Endothelial cell (in vitro differentiated cells): ENCODE measurements at places on chromosomes 16 and 17. TPM values are rescaled to one million over a fixed set of nuclear protein-coding genes. Genes with fewer than 3 reads are reported as not detected.

DNA sequence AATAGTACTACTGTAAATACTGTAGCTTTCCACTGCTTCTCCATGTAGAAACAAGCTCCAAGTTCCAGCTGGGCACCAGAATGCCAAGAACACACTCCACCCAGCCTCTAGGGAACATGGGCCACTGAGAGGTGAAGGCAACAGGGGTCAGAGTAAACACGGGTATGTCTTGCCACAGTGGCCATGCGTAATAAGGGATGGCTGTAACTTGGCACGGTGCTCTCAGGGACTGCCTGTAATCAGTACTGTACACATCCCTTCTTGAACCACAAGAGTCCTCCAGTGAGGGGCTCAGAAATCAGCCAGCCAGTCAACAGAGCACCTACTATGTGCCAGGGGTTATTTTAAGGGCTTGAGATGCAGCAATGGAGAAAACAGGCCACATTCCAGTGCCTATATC, 10.8 kb downstream of the LRRC59 start:
- no peak overlapping the region for H3K27ac ChIP-seq
- H3K36me3 ChIP-seq: peaks cover 66% of the 10 kb centered on the region
- DNase-seq: no peak
- H3K4me3 ChIP-seq: no peak overlapping the region

The SOST gene
- 29.6 TPM for total RNA-seq

The SHISA9 gene
- total RNA-seq: 0.49 TPM

DNA sequence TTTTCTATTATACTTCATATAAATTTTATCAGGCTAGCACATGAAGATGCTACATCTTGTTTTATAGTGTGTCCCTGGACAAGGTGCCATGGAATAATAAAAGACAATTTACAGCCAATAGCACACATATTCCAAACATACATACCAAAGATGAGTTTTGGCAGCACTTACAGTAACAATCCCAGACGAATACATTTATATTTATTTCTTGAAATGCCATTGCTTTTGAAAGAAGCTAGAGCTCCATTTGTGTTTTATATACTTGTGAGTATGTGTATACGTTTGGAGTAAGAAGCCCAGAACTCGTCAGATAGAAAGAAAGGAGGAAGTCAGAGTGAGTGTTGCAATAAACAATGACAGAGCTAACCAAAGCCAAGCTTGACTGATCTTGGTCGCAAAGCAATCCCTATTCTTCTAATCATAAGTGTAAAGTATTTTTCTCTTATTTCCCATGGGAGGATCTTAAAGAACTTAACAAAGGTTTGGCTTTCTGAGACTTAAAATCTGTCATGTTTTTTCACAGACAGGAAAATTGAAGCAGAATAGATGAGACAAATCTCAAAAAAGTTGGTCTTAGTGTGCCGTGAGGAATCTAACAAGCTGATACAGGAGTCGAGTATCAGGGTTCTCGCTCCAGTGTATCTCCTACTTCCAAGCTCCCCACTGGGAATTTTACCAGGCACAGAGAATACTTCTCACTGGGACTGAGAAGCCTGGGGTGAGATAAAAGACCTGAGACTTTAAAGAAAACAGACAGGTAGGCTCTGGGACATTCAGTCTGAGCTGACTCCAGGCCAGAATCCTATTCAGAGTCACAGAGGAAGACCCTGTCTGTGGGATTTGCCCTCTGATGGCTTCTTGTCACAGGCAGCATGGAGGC, 175.4 kb downstream of the AATF start:
- DNase-seq: no peak
- H3K36me3 ChIP-seq: peaks cover 24% of the 10 kb centered on the region
- H3K4me1 ChIP-seq: peaks cover 9% of the 10 kb centered on the region
- peaks cover 2% of the 10 kb centered on the region for H3K27me3 ChIP-seq

The ARL5C gene
- not detected for total RNA-seq

GRCh38 chr17:20116683-20117309, 107.6 kb downstream of the SPECC1 start:
- H3K4me1 ChIP-seq: no peaks in the 10 kb centered on the region
- no peak overlapping the region for H3K27ac ChIP-seq
- H3K27me3 ChIP-seq: no peaks in the 10 kb centered on the region
- no peak overlapping the region for H3K4me3 ChIP-seq
- H3K36me3 ChIP-seq: no peaks in the 10 kb centered on the region
- DNase-seq: peak; percentile 64

GRCh38 chr16:51820176-51820575, 669.1 kb upstream of the SALL1 start:
- H3K27me3 ChIP-seq: no peaks in the 10 kb centered on the region
- no peak for DNase-seq
- no peak overlapping the region for H3K27ac ChIP-seq
- no peaks in the 10 kb centered on the region for H3K36me3 ChIP-seq
- H3K4me1 ChIP-seq: no peaks in the 10 kb centered on the region

The TPSG1 gene
- total RNA-seq: not detected

The TERB1 gene
- 0.10 TPM for total RNA-seq

The CD7 gene
- total RNA-seq: not detected

GRCh38 chr17:3531266-3532101, 26.1 kb downstream of the TRPV3 start:
- H3K4me3 ChIP-seq: no peak overlapping the region
- no peaks in the 10 kb centered on the region for H3K4me1 ChIP-seq
- H3K27ac ChIP-seq: no peak overlapping the region
- DNase-seq: no peak
- peaks cover 7% of the 10 kb centered on the region for H3K27me3 ChIP-seq
- peaks cover 7% of the 10 kb centered on the region for H3K36me3 ChIP-seq

DNA sequence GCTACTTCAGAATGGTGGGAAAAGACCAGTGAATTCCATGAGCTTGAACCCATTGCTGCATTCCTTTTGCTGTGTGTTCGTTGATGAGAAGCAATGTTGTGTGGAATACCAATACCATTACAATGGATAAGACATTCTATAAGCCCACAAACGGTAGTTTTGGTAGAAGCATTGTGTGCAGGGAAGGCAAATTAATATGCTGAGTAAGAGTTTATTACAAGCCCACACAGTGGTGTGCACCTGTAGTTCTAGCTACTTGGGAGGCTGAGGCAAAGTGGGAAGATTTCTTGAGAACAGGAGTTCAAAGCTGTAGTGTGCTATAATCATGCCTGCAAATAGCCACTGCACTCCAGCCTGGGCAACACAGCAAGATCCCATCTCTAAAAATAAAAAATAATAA, 19.9 kb upstream of the TENT4B start:
- H3K27ac ChIP-seq: no peak overlapping the region
- H3K27me3 ChIP-seq: no peaks in the 10 kb centered on the region
- H3K4me3 ChIP-seq: no peak overlapping the region
- no peaks in the 10 kb centered on the region for H3K36me3 ChIP-seq
- no peak for DNase-seq
- H3K4me1 ChIP-seq: no peaks in the 10 kb centered on the region

The SLC5A10 gene
- 0.08 TPM for total RNA-seq

- H3K4me3 ChIP-seq: no peak overlapping the region
- no peaks in the 10 kb centered on the region for H3K36me3 ChIP-seq
- no peak for DNase-seq
- H3K27me3 ChIP-seq: no peaks in the 10 kb centered on the region
- H3K27ac ChIP-seq: no peak overlapping the region
Observed at GRCh38 chr17:72402727-72403210, 281.9 kb downstream of the SOX9 start.

- H3K36me3 ChIP-seq: peaks cover 4% of the 10 kb centered on the region
- peaks cover 5% of the 10 kb centered on the region for H3K27me3 ChIP-seq
- H3K4me1 ChIP-seq: no peaks in the 10 kb centered on the region
- no peak overlapping the region for H3K4me3 ChIP-seq
Observed at GRCh38 chr17:44924107-44924544, 8.8 kb upstream of the GFAP start.

- H3K36me3 ChIP-seq: no peaks in the 10 kb centered on the region
- H3K4me1 ChIP-seq: peaks cover 3% of the 10 kb centered on the region
- no peak overlapping the region for H3K4me3 ChIP-seq
- no peak for DNase-seq
- H3K27ac ChIP-seq: no peak overlapping the region
- peaks cover 11% of the 10 kb centered on the region for H3K27me3 ChIP-seq
Observed at GRCh38 chr17:41664172-41664457, 24.6 kb upstream of the EIF1 start.

GRCh38 chr17:34826332-34826731, 134.9 kb downstream of the CCT6B start:
- no peaks in the 10 kb centered on the region for H3K27me3 ChIP-seq
- no peak overlapping the region for H3K4me3 ChIP-seq
- H3K27ac ChIP-seq: no peak overlapping the region
- H3K36me3 ChIP-seq: no peaks in the 10 kb centered on the region
- H3K4me1 ChIP-seq: peaks cover 6% of the 10 kb centered on the region

The CCDC200 gene
- total RNA-seq: not detected

DNA sequence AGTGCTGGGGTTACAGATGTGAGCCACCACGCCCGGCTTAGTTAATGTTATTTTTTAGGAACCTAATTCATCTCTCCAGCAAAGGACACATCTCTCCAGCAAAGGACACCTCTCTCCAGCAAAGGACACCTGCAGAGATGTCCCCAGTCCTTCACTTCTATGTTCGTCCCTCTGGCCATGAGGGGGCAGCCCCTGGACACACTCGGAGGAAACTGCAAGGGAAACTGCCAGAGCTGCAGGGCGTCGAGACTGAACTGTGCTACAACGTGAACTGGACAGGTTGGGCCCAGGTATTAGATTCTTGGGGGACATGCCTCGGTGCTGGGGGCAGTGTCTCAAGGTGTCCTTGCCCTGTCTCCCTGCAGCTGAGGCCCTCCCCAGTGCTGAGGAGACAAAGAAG, 4.7 kb downstream of the PFAS start:
- peaks cover 4% of the 10 kb centered on the region for H3K36me3 ChIP-seq
- H3K27me3 ChIP-seq: peaks cover 11% of the 10 kb centered on the region

The IL21R gene
- not detected for total RNA-seq

DNA sequence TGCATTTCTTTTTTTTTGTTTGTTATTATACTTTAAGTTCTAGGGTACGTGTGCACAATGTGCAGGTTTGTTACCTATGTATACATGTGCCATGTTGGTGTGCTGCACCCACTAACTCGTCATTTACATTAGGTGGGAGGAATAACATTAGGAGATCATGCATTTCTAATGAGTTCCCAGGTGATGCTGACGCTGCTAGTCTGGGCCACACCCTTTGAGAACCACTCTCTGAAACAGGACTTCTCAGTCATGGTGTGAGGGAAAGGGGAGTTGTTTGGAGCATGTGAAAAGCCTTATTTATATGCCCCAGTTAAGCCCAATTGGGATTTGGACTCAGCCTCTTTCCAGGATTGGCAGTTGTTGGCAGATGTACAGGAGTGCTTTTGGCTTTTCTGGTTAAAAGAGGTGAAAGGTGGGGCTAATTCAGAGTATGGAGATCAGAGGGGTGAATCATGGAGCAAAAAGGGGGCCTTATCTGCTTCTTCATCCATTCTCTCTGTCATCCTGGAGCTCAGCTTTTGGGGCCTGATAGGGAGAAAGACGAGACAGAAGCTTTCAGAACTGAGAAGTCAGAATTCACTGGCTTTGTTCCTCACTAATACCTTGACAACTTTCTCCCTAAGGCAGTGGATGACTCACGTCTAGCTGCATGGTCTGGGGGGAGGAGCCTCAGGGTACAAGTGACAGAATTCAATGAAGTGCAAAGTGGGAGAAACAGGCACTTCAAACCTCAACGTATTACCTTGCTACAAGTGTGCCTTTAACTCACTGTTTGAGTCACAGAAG, 180.0 kb upstream of the CACNG3 start:
- peaks cover 1% of the 10 kb centered on the region for H3K27me3 ChIP-seq
- H3K4me3 ChIP-seq: no peak overlapping the region
- DNase-seq: no peak

DNA sequence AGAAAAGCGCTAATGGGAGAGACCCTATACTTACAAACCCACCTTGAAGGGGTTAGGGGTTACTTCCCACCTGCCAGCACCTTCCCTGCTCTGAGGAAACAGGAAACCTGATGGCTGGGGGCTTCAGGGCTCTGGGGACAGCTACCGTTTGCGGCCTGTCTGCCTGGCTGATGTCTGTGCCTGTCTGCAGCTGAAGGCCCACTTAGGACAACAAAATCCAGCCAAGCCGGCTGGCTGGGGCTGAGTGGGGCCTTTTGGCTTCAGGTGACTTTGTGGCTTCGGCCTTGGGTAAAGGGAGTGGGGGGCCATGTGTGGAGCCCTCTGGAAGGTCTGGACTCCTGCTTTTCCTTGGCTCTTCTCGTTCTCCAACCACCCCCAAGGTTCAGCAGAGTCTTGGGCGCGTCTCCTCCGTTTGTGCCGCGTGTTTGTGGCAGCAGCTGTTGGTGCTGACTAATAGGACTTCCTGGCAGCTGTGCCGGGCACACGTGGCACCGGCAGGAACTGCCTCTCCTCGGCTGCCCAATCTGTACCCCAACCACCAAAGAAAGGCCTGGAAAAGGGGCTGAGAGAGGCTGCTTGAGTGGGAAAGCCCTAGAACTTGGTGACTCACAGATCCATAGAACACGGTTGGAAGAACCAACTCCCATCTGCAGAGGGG, 186.7 kb downstream of the MSI2 start:
- peaks cover 4% of the 10 kb centered on the region for H3K27me3 ChIP-seq
- H3K4me1 ChIP-seq: peaks cover 30% of the 10 kb centered on the region
- no peak for DNase-seq
- no peak overlapping the region for H3K27ac ChIP-seq

The GAS2L2 gene
- 0.10 TPM for total RNA-seq

- no peak overlapping the region for H3K4me3 ChIP-seq
- H3K4me1 ChIP-seq: peaks cover 4% of the 10 kb centered on the region
- H3K27me3 ChIP-seq: no peaks in the 10 kb centered on the region
- no peak overlapping the region for H3K27ac ChIP-seq
Observed at GRCh38 chr17:71869841-71870545, 250.8 kb upstream of the SOX9 start.

The SYCE1L gene
- 2.5 TPM for total RNA-seq

- H3K4me3 ChIP-seq: no peak overlapping the region
- DNase-seq: no peak
- no peak overlapping the region for H3K27ac ChIP-seq
- no peaks in the 10 kb centered on the region for H3K4me1 ChIP-seq
Observed at GRCh38 chr16:64617836-64618476, 503.9 kb downstream of the CDH11 start.

DNA sequence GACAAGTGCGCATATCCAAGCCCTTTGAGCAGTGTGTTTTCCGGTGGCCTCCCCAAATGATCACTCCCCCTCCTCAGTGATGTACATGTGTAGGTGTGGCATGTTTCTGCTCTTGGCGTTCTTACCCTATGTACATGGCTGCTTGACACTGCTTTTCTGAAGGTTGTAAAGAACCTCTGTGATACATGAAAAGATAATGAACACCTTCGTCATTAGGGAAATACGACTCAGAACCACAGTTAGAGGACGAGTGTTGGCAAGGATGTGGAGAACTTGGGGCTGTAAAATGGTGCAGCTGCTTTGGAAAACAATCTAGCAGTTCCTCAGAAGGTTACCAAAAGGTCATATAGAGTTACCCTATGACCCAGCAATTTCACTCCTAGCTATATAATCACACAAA, 28.6 kb downstream of the CEP95 start:
- DNase-seq: no peak
- H3K27ac ChIP-seq: no peak overlapping the region
- H3K27me3 ChIP-seq: peaks cover 3% of the 10 kb centered on the region
- peaks cover 51% of the 10 kb centered on the region for H3K36me3 ChIP-seq

GRCh38 chr16:8589057-8589899, 1.0 kb downstream of the TMEM114 start:
- no peak overlapping the region for H3K27ac ChIP-seq
- peak; percentile 37 for DNase-seq
- H3K4me3 ChIP-seq: no peak overlapping the region
- H3K27me3 ChIP-seq: peaks cover 7% of the 10 kb centered on the region
- peaks cover 5% of the 10 kb centered on the region for H3K4me1 ChIP-seq
